ENCODE measurements at places on chromosomes 4 and X.

GRCh38 chrX:24369816-24370215 is 9.4 kb downstream of the SUPT20HL1 start:
- DNase-seq = no peak

DNA sequence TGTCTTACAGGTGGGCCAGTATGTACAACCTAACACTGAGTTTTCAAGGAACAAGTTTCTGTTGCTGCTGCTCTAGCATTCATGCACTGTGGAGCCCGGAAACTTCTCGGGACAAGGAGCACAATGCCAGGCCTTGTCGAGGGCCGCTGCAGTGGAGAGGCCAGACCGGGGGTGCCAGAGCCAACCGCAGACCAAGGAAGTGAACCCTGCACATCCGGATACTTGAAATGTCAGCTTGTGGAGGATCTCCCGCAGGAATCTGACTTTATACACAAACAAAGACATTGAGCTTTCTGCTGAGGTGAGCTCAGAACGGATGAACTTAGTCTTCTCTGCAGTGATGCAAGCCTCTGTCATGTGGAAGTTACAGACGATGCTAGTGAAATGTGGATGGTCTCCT is 99.5 kb downstream of the ZNF827 start:
- no peak for DNase-seq

DNA sequence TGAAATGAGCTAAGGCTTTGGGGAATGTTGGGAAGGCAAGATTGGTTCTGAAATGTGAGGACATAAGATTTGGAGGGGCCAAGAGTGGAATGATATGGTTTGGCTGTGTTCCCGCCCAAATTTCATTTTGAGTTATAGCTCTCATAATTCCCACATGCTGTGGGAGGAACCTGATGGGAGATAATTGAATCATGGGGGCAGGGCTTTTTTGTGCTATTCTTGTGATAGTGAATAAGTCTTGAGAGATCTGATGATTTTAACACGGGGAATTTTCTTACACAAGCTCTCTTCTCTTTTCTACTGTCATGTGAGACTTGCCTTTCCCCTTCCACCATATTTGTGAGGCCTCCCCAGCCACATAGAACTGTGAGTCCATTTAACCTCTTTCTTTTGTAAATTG is 157.6 kb upstream of the C1QTNF7 start:
- no peak for DNase-seq

DNA sequence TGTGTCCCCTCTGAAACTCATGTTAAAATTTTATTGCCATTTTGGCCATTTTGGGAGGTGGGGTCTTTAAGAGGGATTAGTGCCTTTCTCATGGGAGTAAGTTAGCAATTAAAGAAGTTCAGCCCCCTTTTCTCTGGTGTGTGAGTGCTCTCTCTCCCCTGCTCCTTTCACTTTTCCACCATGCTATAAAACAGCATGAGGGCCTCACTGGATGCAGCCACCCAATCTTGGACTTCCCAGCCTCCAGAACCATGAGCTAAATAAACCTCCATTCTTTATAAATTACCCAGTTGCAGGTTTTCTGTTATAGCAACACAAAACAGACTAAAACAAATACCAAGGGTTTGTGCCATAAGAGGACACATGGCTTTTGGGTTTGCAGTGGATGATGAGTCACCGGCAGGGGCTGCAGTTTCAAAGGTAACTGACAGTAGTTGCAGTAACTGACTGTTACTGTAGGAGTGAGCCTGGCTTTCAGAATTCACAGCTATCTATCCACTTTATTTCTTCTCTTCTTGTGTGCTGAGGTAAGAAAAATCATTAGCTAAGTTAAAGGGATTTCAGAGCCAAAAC is 121.5 kb downstream of the PPEF1 start:
- DNase-seq = no peak

- no peak for DNase-seq
Observed at GRCh38 chrX:130386408-130386808, 934 bp upstream of the GPR119 start.

DNA sequence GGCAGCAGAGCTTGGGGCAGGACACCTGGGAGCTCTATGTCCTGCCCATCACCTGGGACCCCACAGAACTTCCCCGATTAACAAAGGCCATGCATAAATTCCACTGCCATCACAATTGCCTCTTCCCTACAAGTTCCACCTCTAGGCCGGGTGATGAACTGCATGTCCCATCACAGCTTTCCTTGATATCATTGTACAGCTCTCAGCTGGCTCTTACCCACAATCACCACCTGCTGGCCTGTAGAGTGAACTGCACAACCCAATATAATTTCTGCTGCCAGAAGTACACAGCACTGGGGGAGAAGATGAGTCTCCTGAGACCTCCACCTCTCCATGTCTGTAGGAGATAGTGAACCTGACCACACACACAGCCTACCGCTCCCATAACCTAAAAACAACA is 285.0 kb upstream of the AADAT start:
- DNase-seq = no peak

- no peak for DNase-seq
Observed at GRCh38 chrX:12080265-12080664, 58.0 kb upstream of the FRMPD4 start.

DNA sequence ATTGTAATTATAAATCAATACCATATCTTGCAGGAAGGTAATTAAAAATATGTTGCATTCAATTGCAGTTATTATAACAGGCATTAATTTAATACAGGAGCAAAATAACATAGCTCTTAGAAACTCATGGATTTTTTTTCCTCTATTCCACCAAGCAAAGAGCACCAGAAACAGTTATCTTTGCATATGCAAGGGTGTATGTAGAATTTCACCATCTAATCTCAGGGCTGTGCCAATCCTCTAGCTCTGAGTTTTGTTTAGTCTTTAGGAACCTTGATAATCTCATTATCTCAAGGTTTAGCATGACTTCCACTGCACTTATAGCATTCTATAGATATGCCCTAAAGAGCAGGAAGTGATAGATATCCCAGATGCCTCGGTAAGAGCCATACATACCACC is 197.5 kb downstream of the VEGFC start:
- DNase-seq = no peak

DNA sequence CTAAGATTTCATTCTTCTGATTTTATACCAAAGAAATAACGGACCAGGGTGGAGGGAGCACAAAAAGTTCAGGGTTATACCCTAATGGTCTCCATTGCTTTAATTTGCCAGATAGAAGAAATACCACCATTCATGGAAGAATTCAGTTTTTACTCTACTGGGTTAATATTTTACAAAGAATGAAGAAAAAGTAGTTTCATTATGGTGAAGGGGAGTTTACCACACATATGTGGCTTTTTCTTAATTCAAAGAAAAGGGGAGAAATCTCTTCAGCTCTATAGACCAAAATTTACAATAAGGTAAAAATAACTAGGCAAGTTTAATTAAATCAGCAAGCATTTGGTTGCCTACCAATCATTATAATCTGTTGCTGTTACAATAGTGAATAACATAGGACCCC is 37.6 kb downstream of the CASK start:
- DNase-seq = no peak

DNA sequence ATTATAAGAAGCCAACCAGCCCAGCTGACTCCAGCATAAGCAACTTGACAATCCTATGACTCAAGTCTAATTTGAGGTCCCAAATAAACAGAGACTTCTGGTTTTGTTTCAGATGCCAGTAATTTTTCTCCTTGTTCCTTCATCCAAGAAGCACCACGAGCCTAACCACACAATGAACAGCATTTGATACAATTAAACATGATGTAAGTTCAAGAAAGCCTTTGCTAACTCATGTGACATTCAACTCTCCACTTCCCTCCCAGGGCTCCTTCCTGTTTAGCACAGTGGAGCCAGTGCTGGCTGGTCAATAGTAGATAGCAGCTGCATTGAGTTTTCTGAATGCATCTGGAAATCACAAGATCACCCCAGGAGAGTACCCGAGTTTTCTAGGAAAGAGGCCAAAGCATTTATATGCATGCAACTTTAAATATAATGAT is 206.3 kb downstream of the ARHGAP24 start:
- no peak for DNase-seq

All from posterior cingulate gyrus (tissue), 11 donors.